CD4-positive, alpha-beta T cell treated with Interleukin-4 for 1 hour (primary cell): ENCODE measurements at places on chromosomes 13 and 19.

- DNase-seq: no peak
Measured at GRCh38 chr13:92407858-92408257, 818.7 kb upstream of the GPC6 start.

DNA sequence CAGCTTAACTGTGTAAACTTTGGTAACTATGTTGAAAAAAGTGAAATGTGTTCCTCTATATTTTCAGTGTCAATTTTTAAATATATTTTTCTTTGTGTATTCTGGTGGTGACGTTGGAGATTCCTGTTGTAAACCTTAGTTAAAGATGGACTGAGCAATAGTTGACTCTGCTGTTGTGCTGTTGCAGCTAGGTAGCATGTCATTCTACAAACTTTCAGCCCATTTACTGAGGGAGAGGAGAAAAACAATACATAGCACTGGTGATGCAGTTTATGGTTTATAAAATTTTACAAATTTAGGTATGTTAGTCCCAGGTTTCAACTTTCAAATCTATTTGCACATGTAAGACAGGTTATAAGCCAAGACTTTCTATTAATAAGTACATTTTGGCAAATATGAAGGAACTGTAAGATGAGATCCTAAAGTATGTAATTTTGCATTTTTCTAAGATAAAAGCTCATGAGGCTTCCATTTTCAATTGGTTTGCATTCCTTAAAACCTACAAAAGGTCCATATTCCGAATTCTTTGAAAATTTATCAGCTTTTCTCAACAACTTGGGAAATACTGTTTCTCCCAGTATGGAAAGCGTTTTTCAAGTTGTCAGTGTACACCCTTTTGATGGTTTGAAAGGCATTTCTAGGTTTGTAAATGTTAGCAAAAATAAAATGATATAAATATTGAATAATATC lies 1.5 kb downstream of the NDFIP2 start:
- no peak for DNase-seq

DNA sequence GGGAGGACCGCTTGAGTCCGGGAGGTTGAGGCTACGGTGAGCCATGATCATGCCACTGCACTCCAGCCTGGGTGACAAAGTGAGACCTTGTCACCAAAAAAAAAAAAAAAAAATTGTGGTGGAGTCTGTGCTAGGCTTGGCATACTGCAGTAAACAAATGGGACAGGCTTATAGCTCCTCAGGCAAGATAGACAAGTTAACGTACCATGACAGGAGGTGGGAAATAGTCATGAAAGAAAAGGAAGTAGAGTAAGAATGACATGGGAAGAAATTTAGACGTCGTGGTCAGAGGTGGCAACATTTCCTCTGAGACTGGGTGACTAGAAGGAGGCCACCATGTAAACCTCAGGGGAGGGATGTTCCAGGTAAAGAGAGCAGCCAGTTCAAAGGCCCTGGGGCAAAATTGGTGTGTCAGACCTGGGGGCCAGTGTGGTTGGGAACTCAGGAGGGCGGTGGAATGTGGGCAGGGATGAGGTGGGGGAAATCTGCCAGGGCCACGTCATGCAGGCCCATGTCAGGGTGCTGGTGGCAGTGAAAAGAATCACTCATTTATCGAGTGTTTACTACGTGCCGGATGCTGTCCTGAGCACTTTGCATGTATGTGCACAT lies 5.6 kb downstream of the SNRPA start:
- DNase-seq: no peak

DNA sequence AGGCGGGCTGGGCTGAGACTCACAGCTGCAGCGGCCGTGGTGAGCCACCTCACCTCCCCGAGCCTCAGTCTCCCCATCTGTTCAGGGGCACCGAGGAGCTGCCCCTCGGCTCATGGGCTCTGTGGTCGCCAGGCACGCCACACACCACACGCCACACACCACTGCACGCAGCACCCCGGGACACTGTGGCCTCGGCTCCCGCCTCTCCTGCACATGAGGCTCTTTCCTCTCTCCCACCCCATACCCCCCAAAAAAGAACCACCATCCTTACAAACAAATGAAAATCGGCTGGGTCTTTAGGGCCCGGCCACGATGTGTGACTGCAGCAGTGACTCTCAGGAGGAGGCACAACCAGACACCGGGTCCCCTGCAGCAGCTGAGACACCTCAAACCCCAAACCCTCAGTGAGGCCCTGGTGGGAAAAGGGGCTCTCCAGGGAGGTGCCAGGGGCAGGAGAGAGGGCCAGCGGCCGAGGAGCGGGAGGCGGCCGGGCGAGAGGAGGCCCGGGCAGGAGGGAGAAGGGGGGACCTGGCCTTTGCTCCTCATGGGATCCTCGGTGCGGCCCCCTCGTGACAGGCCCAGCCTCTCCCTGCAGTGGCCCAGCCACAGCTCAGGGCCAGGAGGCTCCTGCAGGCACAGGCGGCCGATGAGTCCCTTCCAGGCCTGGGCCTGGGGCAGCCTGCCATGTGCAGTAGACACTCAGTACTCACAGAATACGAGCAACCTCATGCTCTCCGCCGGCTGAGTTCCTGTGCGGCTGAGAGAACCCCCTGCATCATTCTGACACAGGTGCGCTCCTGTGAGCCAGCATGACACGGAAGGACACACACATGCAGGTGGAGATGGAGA lies 66.3 kb downstream of the RASA3 start:
- DNase-seq: no peak

GRCh38 chr19:55486043-55486970 lies 1.3 kb downstream of the NAT14 start:
- DNase-seq: no peak

- DNase-seq: no peak
Measured at GRCh38 chr13:41709511-41709910, 251.4 kb downstream of the VWA8 start.

DNA sequence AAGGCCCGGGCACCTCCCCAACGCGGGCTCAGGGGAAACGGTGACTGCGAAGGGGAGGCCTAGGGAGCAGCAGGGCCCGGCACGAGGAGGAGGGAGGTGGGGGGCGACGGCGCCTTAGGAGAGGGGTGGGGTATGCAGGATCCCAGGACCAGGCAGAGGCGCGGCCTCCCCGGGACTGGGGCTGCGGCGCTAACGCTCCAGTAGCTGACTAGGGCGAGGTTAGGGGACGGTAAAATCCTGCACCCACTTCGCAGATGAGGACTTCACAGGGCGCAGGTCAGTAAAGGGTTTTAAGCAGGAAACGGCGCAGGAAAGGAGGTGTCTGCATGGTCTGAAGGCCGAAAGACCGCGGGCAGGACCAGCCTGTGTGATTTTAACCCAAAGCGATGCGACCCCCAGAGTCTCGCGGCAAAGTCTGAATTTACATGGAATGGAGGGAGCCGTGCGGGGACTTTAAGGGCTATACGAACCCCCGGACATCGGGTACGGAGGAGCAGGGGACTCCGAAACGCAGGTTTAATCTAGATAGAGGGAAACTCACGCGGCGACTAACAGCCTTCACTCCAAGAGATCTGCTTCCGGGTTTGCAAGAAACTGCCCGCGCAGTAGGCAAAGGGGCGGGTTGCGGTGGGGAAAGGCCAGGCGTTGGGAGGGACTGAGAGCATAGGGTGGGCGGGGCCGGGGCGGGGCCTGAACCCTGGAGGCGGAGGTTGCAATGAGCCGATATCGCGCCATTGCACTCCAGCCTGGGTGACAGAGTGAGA lies at the start of gene ZNF665:
ZNF665 (minus strand) TSS at position 588 of the 764 bp plus-strand sequence. CDS start 10,460 bp downstream, outside the sequence.
- DNase-seq: peak; percentile 85

DNA sequence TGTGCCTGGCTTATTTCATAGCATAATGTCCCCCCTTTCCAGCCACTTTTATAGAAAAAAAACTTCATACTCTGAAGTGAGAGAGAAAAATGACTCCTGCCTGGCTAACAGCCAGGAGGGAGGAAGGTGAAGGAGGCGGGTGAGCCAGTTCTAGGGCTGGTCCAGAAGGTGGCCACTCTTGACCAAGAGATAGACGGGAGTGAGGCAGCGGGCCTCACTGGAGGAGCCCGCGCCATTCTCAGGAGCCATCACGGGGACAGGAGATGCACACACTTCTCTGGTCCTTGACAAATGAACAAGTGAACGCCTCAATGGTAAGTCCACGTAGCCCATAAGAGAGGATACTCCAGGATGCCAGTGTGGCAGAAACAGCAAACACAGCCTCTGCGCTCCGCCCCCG lies 231.4 kb downstream of the UQCRFS1 start:
- no peak for DNase-seq

DNA sequence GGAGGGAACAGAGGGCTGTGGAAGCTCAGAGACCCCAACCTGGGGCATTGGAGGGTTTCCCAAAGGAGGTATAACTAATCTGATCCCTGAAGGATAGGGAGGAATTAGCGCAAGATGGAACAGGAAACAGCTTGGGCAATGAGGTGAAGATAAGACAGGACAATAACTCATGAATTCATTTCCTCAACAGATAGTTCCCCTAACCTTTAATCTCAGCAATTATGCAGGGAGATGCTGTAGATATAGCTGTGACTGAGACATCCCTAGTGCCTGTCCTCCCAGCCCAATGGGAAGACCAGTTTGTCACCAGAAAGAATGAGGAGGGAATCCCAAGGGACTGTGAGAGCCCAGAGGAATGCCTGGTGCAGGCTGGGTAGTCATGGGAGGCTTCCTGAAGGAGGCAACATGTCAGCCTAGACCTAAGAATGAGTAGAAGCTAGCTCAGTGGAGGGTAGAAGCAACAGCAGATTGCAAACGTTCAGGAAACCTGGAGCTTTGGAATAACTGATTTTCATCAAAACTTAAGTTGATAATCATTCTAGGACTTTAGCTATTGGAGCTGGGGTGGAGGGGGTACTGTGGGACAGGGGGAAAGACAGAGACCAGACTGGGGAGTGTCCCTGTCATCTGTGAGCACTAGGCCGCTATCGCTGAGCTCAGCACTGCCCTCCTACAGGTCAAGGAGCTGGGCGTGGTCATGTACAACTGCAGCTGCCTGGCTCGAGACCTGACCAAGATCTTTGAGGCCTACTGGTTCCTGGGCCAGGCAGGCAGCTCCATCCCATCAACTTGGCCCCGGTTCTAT lies 18.8 kb downstream of the HIPK4 start:
- DNase-seq: no peak
